ENCODE measurements at places on chromosomes 1 and 21.

- no peak for DNase-seq
Measured at GRCh38 chr1:209756615-209757445, 977 bp downstream of the TRAF3IP3 start.

- no peak for DNase-seq
Measured at GRCh38 chr21:46146856-46147255, 8.5 kb downstream of the FTCD start.

GRCh38 chr1:72283307-72284083, 1.2 kb upstream of the NEGR1 start:
- no peak for DNase-seq

DNA sequence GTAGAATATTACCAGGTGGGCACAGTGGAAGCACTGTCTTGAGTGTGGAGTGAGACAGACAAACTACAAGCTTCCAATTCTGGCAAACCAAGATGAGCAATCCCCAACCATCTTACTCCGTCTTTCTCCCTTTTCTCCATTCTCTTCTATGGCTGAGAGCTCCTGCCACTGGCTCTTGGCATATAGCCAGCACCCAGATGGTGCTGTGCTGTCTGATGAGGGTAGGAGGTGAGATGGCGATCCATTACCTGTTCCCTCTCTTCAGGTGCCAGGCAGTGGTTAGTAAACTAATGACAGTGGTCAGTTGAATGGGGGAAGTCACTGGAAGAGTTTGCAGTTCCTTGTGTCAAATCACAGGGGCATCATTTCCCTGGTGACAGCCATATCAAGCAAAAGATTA, 108.4 kb downstream of the FNBP1L start:
- peak; percentile 41 for DNase-seq

DNA sequence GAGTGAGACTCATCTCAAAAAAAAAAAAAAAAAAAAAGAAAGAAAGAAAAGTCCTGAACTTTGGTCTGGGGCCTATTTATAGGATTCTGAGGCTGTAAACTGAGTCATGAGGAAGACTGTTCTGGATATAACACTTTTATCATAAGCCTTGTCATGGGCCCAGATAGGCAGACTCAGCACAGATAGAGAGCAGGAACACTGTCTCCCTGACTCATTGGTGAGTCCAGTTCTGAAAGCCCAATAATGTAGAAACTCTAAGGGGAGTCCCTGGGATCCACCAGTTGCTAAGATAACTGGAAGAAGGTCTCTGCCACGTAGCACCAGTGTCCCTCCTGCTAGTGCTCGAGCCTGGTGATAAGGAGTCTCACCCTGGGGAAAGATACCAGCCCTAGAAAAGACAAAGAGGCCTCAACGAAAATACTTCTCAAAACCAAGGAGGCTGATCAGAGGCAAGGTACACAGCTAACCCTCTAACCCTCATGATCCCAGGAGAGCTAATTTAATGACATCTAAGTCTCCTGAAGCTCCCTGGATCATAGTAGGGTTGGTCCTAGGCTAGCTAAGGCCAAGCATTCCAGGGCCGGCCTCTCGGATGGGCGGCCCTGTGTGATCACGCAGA, 43.5 kb downstream of the LPAR3 start:
- DNase-seq: no peak

DNA sequence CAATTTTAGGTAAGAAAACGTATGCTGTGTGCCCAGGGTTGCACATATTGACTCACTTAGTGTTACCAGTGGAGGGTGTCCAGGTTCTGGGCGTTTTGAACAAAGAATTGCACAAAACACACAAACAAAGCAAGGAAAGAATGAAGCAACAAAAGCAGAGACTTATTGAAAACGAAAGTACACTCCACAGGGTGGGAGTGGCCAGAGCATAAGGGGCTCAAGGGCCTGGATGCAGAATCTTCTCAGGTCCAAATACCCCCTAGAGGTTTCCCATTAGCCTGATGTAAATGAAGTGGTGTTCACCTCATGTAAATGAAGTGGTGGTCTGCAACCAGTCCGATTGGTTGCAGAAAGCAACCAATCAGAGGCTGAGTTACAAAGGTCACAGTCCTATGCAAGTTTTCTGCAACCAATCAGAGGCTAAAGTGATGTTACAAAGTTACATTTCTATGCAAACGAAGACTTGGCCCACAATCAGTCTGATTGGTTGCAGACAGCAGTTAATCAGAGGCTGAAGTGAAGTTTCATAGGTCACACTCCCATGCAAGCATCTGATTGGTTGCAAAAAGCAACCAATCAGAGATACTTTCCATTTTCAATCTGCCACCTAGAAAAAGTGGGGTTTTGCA, 228.3 kb downstream of the ST6GALNAC3 start:
- no peak for DNase-seq

- no peak for DNase-seq
Measured at GRCh38 chr1:245458234-245458633, 303.4 kb downstream of the KIF26B start.

DNA sequence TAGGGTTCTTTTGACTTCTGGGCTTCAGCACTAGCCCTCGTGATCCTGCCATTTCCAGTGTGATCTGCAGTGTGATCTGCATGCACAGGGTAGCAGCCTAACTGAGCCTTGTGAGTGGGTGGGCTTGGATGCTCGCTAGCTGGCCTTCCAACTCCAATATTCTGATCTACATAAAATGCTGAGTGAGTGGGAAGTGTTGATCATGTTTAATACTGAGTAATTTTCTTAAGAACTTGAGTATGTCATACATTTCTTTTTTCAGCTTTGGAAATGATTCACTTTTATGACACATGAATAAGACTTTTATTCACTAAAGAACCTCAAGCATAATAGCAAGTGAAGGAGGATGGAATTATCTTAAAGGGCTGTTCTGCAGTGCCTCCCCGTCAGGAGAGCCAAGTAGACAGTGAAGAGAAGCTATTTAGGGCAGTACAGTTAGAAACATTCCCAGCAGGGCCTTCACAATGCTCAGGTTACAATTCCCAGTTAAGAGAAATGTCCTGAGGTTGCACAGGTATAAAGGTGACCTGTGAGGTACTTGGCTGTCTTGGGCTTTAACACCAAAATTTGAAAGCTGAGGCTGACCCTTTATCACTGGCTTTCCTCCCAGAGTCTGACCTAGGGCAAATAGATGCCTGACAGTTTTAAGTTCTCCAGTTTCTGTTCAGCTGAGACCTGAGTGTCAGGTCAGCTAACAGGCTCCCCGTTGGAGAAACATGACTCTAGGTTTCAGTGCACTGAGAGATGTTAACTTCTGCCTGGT, 29.1 kb upstream of the LRRC8C start:
- DNase-seq: no peak

- DNase-seq: no peak
Measured at GRCh38 chr1:188986745-188987417, 1490.8 kb downstream of the BRINP3 start.

DNA sequence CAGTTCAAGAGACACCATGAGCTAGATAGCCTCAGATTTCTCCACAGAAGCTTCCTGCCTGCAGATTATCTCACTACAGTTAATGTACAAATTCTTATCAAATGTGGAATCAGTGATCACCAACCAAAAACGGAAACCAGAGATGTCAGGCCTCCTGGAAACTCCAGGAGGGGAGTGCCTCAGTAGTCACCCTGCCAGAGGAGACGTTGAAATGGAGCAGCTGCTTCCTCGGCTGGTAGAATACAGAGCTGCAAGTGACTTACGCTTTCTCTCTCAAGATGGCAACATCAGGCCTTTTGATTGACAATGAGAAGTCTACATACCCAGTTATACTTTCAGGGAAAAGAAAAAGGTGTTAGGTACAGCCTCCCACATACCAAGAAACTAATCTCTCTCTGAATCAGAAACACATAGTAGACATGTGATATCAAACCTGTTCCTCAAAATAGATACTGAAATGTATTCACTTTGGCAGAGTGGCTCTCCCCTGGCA, 52.2 kb downstream of the ACP6 start:
- DNase-seq: no peak

DNA sequence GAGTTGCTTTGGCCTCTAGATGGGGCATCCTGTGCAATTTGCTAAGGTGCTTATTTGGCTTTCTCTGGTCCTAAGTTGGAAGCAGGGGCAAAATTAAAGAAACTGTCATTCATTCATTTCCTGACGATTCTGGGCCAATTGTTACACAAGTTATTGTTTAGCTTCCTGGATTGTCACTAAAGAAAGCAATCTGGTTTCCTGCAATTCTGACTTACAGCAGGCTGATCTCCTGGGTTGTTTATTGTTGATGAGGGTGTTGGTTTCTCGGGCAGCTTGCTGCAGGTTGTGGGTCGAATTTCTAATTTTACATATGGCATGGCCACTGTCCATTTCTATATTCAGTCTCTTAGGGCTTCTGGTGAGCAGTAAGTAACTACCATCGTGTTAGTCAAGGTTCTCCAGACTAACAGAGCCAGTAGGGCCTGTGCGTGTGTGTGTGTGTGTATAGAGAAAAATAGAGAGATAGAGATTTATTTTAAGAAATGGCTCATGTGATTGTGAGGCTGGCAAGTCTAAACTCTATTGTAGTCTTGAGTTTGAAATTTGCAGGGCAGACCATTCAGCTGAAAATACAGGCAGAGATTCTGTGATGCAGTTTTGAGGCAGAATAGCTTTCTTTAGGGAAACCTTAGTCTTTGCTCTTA, 30.4 kb downstream of the CTH start:
- DNase-seq: no peak

DNA sequence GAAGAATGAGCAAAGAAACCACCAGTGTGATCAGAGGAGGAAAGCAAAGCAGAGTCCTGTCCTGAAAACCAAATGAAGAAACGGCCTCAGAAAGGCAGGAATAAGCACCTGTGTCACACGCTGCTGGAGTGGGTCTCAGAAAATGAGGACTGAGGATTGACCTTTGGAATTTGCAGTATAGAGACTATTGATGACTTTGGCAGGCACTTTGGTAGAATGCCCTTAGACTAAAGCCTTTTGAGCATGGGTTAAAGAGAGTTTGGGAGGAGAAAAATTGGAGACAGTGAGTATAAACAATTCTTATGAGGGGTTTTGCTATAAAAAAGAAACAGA, 43.2 kb downstream of the HENMT1 start:
- no peak for DNase-seq

- DNase-seq: no peak
Measured at GRCh38 chr1:201375169-201375568, 2.3 kb downstream of the TNNT2 start.

DNA sequence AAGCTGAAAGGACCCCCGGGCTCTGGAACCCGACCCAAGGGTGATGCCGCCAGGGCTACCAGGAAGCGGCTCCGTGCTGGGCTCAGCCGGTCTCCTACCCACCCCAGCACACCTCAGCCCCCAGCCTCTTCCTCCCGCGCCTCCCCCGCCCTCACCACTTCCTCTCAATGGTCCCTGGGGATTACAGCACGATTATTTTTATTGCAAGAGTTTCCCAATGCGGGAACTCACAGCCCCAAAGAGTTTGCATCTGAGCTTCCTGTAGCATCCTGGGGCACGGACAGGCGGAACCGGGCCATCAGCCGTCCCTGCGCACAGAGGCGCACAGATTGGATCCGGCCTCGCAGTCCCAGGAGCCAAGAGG, 8.7 kb upstream of the SLX9 start:
- DNase-seq: no peak

GRCh38 chr1:28308750-28309149, 20.1 kb upstream of the MED18 start:
- DNase-seq: no peak

GRCh38 chr1:199859491-199859933, 168.0 kb upstream of the NR5A2 start:
- DNase-seq: no peak

- DNase-seq: no peak
Measured at GRCh38 chr21:46182548-46183336, 1.5 kb downstream of the SPATC1L start.

GRCh38 chr1:228083871-228084278, 1.4 kb downstream of the ARF1 start:
- DNase-seq: peak; percentile 31

DNA sequence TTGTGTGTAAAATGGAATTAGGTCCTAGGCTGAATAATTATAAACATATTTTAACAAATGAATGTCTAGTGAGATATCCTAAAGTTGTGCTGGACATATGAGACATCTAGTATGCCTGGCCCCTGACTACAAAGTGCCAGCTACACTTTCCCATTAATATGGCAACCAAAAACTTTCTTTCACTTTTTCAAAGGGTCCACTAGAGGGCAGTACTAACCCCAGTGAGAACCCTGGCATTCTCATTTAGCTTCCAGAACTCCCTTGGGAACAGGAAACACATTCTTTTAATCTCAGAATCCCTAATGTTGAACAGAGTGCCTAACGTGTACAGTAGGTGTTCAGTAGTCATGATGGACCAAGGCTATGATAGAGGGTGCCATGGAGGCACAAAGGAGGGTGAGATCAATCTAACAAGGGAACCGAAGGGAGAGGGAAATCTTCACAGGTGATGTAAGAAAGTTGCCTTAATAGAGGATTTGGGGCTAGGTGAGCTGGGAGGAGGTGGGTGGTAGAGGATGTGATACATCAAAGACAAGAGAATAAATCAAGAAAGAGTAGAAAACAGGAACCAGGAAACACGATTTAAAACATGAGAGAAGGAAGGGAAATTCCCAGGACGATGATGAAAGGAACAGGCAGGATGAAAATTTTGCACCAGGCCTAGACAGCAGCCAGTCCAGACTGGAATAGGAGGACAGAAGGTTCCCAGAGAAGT, 41.6 kb downstream of the NSL1 start:
- DNase-seq: peak; percentile 62
